ENCODE measurements at places on chromosomes 6 and 20.

DNA sequence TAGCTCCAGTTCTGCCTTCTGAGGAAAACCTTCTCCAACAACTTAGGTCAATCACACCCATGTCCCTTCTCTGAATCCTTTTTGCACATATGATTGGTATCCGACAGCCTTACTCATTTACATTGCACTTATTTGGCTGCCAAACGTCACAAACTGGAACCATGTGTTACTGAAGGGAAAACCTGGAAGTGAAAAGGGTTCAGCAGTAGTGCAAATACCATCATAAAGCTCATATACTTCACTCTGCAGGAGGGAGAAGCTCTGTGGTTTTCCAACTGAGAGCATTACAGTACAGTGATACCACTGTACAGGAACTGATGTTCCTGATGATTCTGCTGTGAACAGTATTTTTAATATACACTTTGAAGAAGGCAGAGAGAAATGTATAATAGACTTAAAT, 87.8 kb downstream of the SLC16A10 start:
- no peak for DNase-seq

- DNase-seq: no peak
Observed at GRCh38 chr20:41889126-41889843, 271.1 kb upstream of the CHD6 start.

DNA sequence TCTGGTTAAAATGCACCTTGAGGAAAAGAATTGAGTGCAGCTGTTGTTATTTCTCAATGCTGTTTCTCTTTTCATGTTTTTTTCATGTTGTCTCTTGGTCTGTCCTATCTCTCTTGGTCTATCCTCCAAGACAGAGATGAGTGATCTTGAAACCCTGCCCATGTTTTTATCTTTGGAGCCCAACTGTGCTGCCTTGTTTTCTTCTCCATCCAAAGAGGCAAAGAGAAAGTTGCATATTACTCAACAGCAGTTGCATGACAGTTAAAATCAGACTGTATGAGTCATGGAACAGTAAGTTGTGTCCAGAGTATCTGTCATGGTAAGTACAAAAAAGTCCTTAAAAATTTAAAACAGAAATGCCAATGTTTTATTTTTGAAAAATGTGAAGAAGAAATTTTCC, 26.2 kb downstream of the BCAS1 start:
- no peak for DNase-seq

GRCh38 chr6:33905071-33905609, 101.3 kb upstream of the MLN start:
- DNase-seq: no peak

DNA sequence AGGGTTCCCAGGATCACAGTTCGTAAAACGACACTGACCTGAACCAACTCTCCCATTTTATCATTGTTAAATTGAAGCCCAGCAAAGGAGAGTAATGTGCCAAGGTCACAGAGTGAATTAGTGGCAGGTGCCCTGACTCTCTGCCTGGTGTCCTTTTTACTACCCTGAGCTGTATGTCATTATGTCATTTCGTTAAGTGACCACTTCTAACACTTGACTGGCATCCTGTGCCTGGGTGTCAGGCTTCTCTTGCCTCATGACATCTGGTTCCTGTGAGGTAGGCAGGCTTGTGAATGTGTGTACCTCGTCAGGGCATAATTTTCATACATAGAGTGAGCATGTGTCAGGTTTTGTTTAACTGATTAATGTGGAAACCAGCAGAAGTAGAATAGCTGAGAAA, 48.6 kb downstream of the RALY start:
- DNase-seq: no peak

DNA sequence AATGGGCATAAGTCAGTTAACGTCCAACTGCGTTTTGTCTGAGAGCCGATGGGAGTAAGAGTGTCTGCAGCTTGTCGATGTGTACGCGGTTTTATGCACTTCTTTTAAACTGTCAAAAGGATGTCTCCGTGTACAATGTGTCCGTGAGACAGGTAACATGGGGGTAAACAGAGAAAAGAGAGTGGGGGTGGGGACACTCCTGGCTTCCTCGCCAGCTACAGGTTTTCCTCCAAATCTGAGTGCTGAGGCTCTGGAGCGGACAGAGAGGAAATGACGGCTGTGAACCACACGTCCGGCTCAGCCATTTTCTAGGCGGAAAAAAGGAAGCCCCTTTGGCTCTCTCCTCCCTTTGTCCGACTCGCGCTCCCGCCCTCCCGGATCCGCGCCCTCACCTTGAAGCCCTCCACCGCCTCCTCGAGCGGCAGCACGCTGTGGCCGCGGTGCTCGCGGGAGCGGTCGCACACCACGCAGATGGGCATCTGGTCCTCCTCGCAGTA, 916 bp downstream of the TRIM27 start:
- no peak for DNase-seq

DNA sequence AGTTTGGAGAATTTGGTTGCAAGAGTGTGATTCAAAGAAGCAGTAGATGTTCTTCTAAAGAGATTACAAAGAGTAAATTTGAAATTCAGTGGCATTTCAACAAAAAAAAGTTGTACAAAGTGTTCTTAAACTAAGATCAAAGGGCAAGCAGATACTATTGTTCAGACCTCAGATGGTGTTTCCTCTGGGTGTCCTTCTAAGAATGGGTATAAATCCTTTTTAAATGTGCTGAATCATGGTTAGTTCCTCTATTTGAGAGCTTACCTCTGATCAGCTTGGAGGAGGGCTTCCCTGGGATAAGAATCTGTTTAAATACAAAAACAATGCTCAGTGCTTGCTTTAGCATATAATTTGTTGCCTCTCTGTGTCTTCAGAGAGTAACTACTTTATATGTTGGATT, 6.3 kb downstream of the BMP6 start:
- no peak for DNase-seq

DNA sequence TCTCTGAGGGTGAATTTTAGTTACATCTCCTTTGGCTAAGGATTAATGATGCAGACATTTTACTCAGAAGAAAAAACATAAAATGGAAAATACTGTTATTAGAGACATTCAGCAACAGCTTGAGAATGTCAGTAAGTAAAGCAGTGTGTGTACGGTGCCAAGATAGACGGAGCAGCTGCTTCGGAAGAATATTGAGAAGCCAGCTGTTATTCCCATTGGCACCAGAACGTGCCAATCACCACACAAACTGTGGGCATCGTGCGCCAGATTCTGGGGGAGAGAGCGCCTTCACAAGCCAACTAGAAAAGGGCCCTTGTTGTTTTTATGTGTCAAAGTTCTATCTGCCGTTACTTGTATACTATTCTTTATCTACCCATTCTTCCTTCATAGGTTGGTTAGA, 163.4 kb downstream of the MTFR2 start:
- DNase-seq: no peak

GRCh38 chr6:162917506-162917905, 189.7 kb downstream of the PACRG start:
- no peak for DNase-seq

GRCh38 chr6:44269921-44270525, at the start of gene TMEM151B:
TMEM151B (plus strand) TSS chr6:44270450; CDS start chr6:44270743, 293 bp downstream.
- DNase-seq: no peak

- DNase-seq: peak; percentile 22
Observed at GRCh38 chr6:15800841-15801617, 138.2 kb upstream of the DTNBP1 start.

DNA sequence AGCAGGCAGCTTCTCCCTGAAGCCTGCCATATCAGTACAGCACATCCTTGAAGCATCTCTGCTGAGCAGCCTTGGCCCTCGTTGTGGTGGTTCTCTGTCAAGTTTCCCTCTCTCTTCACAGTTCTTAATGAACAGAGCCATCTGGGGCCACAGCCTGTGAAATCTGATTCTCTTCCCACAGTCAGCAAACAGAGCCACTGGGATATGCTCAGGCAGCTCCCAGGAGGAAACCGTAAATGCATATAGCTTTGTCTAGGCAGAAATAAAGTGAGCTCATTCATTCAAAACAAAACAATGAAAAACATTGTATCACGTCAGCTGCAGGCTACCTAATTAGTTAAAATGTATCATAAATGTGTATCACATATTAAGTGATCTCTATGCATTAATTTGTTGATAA, 80.3 kb downstream of the TBC1D7 start:
- DNase-seq: no peak

DNA sequence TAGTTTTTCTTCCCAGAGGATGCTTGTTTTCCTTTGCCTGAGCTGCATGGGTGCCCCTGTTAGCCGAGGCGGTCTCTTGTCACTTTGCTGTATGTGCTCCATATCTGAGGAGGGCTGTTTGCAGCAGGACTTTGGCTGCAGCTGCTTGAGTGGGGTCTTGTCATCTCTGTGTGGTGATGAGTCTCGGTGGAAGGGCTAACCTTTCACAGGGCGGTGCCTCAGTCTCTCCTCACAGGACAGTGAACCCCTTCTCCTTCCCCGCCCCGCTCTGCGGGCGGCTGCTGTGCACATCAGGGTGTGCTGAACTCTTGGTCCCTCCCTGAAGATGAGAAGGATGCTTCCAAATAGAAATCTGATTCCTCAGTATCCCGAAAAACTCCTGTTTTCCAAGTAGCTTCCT, 75.1 kb downstream of the SYNJ2 start:
- DNase-seq: no peak

DNA sequence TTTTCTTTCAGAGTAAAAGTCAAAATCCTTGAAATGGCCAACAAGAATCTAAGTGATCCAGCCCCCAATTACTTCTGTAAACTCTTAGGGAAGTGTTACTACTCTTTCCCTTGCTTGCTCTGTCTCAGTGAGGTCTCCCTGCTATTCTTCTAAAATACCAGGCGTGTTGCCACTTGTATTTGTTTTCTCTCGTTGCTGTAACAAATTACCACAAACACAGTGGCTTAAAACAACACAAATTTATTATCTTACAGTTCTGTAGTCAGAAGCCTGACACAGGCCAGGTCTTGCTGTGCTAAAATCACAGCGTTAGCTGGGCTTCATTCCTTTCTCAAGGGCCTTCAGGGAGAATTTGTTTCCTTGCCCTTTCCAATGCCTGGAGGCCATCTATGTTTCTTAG, 59.9 kb downstream of the HECA start:
- DNase-seq: no peak

- DNase-seq: peak; percentile 90
Observed at GRCh38 chr6:63805808-63806572, 170.4 kb downstream of the PHF3 start.

DNA sequence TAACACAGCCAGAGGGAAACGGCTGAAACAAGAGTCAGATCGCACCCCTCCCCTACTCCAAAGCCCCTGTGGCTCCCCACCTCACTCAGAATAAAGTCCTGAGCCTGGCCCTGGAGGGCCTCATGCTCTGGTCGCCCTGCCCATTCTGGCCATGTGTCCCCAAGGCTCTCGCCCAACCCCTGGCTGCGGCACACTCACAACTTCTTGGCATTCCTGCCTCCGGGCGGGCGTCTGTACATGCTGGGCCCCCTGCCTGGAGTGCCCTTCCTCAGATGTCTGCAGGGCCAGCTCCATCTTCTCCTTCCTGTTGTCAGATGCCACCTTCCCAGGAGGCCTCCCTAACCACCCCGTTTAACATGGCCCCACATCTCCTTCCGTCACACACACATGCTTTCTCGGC, 17.1 kb upstream of the NOL4L start:
- no peak for DNase-seq

DNA sequence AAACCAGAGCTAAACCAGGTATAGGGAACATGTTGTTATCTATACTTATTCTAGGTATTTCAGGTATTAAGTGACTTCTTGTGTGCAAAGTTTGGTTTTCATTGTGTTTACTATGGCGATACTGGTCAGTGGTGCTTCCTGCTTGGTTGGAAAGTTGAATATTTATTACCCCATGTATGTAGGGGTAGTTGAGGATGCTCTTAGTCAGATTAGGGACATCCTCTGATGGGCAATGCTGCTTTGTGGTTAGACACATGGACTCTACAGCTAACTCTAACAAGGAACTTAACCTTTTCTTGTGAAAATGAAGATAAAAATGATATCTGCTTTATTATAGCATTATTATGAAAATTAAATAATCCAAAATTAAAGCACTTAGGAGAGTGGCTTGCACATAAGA, 44.1 kb upstream of the ENPP1 start:
- no peak for DNase-seq

DNA sequence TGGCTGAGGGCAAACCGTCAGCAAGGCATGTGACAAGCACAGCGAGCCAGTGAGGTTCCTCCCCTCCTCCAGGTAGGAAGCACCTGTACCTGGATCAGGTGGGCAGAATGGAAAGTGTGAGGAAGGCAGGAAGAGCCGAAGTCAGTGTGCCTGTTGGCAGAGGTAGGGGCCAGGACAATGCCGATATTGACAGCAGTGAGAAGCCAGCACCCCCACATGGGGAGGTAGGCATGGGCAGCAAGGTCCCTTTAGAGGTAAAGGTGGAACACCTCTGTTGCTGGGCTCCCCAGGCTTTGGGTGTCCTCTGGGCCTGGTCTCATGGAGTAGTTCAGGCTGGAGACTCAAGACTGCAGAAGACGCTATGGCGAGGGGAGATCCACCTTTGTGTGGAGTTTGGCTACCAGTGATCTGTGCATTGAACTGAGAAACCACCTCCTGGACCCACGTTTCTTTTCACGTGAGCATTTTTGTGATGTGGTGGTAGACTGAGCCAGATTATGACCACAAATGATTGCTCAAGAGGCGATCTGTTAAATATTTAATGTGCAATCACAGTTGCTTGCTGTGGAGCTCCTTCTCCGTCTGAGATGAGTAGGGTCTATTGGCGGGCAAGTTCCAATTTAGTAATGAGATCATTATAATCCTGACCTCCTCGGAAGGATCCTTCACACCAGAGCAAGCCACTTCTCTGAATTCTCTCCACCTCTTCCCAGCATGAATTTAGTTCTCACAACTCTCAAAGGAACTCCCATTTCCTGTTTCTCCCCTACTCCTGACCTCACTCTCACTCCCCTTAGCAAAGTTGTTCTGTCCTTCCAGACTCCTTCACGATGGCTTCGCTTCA, 174.8 kb downstream of the CDH26 start:
- DNase-seq: no peak

DNA sequence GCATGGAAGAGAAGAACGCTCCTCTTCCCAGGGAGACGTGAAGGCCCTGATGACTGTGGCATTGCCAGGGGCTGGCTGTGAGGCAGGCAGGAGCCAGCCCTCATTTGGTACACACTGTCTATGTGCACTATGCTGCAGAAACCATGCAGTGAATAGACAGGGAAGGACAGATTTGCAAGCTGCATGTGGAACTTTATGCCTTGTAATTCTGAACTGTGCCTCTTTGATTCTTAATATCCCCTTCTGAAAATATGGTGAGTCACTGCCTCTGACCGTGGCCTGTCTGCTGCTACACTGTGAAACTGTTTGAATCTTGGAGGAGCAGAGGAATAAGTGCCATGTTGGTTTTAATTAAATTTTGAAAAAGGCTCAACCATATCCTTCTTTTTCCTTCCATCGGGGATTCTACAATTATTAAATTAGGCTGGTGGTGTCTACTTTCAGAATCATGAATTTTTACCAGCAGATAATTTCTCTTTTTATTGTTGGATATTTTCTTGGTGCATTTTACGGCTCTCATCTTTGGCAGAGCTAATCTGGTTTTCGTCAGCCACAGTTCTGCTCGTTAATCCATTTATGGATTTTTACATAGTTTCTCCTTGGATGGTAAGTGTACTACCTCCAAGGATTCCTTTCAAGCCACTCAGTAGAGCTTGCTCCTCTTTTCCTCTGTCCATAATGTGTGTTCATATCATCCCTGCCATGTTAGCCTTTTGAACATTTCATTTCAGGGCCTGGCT, 301.0 kb upstream of the SLC35B3 start:
- no peak for DNase-seq

- peak; percentile 81 for DNase-seq
Observed at GRCh38 chr6:22248513-22249308, 48.1 kb downstream of the PRL start.
